NCI-H446 treated with DMSO at 0.1 percent for 48 hours (cell line): ENCODE measurements at places on chromosomes 5 and 9.

DNA sequence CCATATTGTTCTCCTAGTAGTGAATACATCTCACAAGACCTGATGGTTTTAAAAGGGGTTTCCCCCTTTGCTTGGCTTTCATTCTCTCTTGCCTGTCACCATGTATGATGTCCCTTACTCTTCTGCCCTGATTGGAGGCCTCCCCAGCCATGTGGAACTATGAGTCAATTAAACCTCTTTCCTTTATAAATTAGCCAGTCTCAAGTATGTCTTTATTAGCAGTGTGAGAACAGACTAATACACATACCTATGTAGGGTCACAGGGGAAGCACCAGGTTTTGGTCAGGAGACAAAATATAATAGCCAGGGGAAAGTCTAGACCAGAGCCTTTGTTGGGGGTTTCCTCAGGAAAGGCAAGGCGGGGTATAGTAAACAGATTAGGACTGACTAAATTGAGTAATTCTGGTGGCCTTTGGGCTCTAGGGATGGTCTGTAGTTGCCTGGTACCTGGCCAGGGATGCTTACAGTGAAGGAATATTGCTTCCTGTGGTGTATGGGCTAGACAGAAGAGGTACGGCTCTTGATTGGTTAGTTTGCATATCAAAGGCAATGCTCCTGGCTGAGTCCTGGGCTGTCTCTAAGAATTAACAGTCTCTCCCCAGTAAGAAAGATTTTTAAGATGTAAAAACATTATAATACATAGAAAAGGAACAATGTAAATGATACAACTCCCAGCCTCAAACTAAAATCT, 254.5 kb downstream of the ELAVL2 start:
- no peak for DNase-seq

GRCh38 chr5:139268364-139269202, 25.0 kb upstream of the MATR3 start:
- DNase-seq, result no peak

DNA sequence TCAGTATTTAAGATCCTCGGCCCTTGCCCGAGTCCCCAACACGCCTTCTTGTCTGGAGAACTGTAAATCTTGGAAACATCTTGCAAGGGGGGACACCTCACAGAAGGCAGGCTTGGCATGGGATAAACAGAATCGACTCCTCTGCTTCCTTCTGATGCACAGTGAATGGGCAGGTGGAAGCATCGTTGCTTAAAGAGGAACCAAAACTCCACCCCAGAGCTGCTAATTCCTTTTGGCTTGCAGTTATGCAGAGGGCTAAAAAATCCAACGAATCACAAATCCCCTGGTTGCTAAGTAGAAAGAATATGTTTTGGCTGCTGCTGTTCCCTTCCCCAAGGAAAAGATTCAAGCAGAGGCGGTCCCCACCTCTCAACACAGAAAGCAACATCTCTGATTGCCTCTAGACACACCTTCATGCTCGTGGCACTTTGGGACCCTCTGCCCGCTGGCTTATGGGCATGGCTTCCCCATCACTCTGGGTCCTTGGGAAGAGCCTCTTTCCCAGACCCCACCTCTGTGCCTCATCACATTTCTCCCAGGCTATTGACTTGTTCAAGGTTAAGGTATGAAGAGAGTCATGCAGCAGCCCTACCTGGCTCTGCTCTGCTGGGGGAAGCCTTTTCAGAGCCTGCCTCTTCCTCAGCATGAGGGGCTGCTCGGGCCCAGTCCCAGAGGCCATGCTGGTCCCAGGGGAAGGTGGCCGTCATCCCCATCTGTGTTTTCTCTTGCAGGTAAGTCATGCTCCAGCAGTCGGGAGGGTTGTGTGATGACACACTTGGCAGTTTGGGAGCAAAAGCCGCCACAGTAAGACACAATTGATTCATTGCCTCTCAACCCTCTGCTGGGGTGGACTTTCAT, 137.1 kb downstream of the KCNIP1 start:
- no peak for DNase-seq

DNA sequence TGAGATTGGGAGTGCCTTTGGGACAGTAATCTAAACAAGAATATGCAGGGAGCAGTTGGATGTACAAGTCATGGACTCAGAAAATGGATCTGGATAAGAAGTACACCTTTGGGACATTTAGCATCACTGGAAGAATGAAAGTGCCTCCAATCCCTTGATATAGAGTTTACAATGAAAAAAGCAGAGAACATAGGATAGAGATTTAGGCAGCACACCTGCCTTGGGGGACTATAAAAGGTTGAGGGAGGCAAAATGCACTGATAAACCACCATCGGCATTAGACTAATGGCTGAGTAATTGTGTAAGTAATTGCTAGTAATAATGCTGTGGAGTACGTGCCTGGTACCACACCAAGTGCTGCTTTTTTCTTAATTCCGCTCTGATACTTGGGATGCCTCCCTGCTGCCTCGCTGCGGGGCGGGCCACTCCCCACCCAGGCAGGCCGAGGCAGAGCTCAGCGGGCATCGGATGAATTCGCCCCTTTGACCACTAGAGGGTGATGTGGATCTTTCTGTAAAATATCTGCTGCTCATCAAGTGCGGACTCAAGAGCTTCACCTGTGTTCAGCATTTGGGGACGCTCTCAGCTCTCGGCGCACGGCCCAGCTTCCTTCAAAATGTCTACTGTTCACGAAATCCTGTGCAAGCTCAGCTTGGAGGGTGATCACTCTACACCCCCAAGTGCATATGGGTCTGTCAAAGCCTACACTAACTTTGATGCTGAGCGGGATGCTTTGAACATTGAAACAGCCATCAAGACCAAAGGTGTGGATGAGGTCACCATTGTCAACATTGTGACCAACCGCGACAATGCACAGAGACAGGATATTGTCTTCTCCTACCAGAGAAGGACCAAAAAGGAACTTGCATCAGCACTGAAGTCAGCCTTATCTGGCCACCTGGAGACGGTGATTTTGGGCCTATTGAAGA, 99.9 kb downstream of the ANKRD18B start:
- no peak for DNase-seq

DNA sequence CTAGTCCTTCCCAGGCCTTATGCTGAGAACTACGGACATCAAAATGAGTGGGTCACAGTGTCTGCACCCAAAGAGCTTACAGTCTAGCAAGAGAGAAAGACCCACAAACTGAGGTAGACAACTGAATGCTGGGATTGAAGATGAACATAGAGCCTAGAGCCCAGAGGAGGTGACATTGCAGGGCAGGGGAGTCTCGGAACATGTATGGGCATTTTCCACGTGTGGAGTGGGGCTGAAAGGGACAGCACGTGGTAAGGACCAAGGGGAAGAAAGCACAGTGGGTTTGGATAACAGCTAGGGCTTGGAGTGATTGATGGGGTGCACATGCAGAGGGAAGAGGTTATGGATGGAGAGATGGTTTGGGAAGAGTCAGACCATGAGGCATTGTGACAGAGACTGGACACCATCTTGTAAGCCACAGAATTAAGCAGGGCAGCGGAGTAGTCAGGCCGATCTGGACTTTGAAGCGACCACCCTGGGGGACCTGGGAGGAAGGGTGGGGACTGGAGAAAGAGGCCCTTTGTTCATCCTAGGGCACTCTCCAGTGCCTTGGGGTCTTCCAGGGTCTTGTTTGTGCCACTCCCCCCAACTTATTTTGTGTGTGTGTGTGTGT, 47.5 kb upstream of the SH3PXD2B start:
- DNase-seq, result no peak

- DNase-seq, result no peak
Observed at GRCh38 chr9:81717747-81718077, 28.4 kb upstream of the TLE1 start.

- no peak for DNase-seq
Observed at GRCh38 chr5:131378721-131379541, 115.1 kb downstream of the CDC42SE2 start.

DNA sequence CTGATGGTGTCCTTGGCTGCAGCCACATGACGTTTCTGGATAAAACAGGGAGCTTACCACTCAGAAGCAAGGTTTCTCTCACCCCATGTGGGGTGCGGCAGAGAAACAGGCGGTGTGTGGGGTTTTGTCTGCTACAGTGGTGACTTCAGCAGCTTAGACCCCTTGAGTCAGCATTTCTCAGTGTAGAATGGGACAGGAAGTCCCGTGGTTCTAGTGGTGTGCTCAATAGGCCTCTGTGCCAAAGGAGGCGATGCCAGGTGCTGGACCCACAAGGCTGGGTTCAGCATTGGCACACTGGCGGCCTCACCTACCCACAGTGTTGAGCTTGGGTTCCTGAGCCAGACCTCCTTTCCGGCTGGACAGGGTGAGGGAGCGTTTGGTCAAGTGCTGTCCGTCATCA, 125.2 kb upstream of the SMIM23 start:
- DNase-seq, result no peak

DNA sequence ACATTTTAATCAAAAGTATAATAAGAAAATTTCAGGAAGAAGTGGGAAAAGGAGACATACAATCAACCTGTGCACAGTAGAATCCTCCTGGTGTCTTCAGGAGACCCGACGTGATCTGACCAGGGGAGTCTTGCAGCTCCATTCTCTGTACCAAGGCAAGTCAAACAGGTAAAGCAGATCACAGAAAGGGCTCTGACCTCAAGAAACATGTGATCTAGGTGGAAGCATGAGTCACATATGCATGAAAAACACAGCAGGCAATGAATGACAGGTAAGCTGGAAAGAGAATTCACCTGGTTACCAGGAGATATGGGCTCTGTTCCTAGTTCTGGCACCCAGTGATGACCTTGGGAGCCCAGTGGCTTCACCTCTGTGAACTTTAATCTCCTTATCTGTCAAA, 19.4 kb upstream of the FABP6 start:
- no peak for DNase-seq

- no peak for DNase-seq
Observed at GRCh38 chr9:74528207-74528606, 31.1 kb downstream of the RORB start.

DNA sequence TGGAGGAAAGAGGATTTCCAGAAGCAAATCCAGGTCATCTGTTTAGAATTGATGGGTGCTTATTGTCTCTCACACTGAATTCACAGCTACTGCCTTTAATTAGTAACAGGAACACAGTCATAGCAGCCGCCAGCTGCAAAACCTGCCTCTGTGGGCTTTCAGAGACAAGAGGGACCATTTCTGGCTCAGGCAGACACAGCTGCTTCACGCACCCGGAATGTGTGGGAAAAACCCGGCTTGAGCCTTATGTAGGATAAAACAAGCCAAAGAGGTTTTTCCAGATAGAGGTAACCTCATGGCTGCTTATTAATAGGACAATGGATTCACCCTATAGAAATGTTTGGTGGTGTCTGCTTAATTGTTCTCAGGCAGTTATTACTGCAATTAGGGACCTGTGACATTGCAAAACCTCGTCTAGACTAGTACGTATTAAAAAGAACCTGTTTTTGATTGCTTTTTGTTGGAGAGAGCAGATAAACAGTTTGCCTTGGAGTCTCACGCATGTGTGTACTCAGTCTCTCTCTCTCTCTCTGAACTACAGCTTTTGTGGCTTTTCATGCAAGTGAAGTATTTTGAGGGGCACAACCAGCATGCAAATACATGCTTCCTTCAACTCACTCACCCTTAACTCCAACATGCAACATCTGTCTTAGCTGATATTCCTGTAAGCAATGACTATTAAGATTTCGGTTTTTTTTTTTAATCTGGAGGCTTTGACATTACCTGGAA, 302.7 kb downstream of the PLK2 start:
- no peak for DNase-seq
